PC-3 (cell line): ENCODE measurements at places on chromosomes 6 and 20. TPM values are rescaled to one million over a fixed set of nuclear protein-coding genes. Genes with fewer than 3 reads are reported as not detected.

DNA sequence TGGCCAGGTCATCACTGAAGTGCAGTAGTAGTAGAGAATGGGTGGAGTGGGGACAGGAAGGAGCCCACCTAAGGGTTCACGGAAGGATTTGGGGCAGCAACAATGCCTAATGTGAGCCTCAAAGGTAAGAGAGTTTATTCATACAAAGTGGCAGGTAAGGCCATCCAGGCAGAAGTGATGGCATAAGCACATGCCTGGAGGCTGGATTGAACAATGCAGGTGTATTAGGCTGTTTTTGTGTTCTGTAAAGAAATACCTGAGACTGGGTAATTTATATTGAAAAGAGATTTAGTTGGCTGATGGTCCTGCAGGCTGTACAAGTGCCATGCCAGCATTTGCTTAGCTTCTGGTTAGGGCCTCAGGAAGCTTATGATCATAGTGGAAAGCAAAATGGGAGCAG is 48.3 kb downstream of the CLIC5 start:
- peaks cover 18% of the 10 kb centered on the region for H3K4me1 ChIP-seq
- no peak for DNase-seq
- no peak overlapping the region for H3K4me3 ChIP-seq
- H3K27ac ChIP-seq = no peak overlapping the region
- H3K36me3 ChIP-seq = no peaks in the 10 kb centered on the region

DNA sequence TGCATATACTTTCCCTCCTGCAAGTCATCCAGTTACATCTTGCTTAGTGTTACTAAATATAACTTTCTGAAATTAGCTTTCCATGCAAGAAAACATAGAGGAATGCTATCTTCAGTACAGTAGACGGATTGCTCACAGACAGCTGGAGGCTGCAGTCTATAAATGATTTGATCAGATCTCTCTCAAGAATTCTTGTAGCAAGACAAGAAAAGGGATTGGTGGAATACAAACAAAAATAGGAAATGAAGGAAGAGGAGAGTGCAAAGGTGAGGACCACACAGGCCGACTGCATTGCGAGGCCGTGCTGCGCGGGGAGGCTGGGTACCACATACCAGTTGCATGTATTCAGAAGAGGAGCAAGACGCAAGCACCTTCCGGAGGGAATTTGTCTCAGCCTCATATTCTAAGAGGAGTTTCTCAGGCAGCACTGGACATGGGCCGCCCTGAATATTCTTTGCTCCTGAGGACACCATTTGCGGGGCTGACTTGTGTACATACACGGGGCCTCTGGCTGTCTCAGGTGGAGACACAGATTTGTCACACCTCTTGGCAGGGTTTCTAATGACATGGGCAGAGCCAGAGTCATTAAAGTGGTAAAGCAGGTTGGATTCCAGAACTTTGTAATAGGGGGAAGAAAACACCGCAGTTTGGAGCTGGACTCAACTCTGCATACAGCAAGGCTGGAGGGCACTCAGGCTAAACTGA is 22.7 kb upstream of the KIF25 start:
- H3K4me3 ChIP-seq = no peak overlapping the region
- no peak overlapping the region for H3K27ac ChIP-seq
- H3K4me1 ChIP-seq = peaks cover 10% of the 10 kb centered on the region; the same call in 1 of the 2 replicates
- H3K27me3 ChIP-seq = no peaks in the 10 kb centered on the region

DNA sequence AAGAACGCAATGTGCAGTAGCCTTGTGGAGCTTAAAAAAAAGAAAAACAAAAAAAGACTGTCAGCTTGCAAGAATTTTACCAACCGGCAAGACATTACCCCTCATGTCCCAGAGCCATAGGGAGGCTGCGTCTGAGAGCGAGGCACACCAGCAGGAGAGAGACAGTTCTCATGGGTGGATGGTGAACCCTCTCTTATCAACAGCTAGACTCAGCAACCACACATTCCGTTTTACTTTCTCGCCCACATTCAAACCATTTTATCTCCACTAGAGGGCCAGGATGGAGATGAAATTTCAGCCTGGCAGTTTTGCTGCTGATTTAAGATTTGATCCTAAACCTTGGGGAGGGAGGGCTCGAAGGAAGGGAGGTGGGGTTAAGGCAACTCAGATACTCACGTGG is 247.0 kb downstream of the ATXN1 start:
- no peak overlapping the region for H3K27ac ChIP-seq
- H3K27me3 ChIP-seq = no peaks in the 10 kb centered on the region
- H3K4me1 ChIP-seq = no peaks in the 10 kb centered on the region
- no peaks in the 10 kb centered on the region for H3K36me3 ChIP-seq
- no peak overlapping the region for H3K4me3 ChIP-seq
- peak; percentile 70 for DNase-seq

DNA sequence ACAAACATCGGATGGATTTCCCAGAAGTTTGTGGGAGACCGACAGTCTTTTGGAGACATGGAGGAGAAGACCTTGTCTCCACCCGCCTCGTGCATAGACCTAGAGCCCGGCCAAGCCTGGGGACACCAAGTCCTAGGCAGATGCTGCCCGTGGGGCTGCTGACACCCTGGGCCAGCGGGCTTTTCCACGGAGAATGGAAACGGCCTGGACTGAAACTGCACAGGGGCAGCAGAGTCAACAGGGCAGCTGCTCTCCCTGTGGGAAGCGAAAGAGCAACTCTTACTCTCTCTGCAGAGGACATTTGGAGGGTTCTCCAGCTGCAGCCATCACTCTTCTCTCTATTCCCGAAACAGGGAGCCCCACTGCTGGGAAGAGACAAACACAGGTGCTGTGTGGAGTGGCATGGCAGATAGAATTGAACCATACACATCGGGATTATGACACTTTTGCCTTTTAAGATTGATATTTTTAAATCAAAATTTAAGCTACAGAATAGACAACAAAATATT is 401.2 kb downstream of the THBS2 start:
- H3K27me3 ChIP-seq = no peaks in the 10 kb centered on the region
- no peak for DNase-seq
- no peaks in the 10 kb centered on the region for H3K36me3 ChIP-seq

DNA sequence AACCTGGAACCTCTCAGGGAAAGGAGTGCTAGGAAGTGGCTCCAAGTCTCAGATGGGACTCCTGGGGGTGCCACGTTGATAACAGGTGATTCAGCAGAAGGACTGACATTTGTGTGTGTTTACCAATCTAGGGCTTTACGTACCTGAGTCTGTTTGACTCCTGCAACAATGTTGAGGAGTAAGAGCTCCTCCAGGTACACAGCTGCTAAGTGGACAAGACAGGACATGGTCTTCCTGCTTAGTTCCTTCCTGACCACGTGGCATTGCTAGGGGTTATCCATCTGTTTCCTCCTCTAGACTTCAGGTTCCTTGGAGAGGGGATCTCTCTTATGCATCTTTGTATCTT is 164.5 kb upstream of the SLC24A3 start:
- no peaks in the 10 kb centered on the region; the same call in 1 of the 2 replicates for H3K27me3 ChIP-seq
- DNase-seq = no peak
- peaks cover 16% of the 10 kb centered on the region for H3K4me1 ChIP-seq
- no peaks in the 10 kb centered on the region for H3K36me3 ChIP-seq
- H3K4me3 ChIP-seq = peak overlapping the region; percentile 20; the same call in 1 of the 2 replicates
- peak overlapping the region; percentile 83 for H3K27ac ChIP-seq

Gene BEND6
- total RNA-seq = 0.58 and 1.3 TPM in 2 replicates
